Activated CD4-positive, alpha-beta T cell treated with anti-CD3 and anti-CD28 coated beads for 48 hours (primary cell): ENCODE measurements at places on chromosomes 4 and X.
A peak's percentile ranks its signal among the peaks of the same experiment; 100 is the strongest.

- DNase-seq: no peak
Measured at GRCh38 chr4:165199722-165200121, 7.6 kb upstream of the KLHL2 start.

DNA sequence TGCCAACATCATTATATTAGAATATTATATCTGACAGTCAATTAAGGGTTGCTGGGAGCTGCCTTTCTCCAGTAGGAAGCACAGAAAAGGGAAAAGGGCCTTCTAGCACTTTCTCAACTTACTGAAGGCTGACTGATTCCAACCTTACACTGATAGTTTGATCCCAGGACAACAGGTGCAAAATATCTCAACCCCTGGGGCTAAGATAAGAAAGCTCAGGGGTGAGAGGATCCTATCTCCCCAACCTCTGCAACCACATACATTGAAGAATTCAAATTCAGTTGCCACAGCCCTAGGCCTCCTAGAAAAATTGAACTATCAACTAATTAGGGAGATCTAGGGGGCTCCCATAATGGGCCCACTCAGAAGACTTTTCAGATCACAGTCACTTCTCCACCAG, 179.1 kb upstream of the GPRIN3 start:
- DNase-seq: no peak

DNA sequence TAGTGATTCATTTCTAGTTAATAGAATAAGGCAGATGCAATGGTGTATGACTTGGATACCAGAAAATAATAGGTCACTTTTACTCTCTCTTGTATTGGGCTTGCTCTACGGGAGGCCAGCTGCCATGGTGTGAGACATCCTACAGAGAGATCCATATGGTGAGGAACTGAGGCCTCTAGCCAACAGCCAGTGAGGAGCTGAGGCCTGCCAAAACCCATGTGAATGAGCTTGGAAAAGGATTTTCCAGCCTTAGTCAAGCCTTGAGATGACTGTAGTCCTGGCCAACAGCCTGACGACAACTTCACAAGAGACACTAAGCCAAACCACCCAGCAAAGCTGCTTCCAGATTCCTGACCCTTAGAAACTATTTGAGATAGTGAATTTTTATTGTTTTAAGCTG, 1300.2 kb downstream of the RAPGEF2 start:
- DNase-seq: no peak

GRCh38 chr4:52250154-52250553, 199.1 kb downstream of the SPATA18 start:
- DNase-seq: no peak

GRCh38 chr4:140037353-140038030, 116.5 kb downstream of the MAML3 start:
- DNase-seq: no peak

- peak; percentile 57 for DNase-seq
Measured at GRCh38 chr4:150297861-150298474, 219.7 kb downstream of the DCLK2 start.

- DNase-seq: no peak
Measured at GRCh38 chr4:182427554-182427953, 184.4 kb downstream of the TENM3 start.

DNA sequence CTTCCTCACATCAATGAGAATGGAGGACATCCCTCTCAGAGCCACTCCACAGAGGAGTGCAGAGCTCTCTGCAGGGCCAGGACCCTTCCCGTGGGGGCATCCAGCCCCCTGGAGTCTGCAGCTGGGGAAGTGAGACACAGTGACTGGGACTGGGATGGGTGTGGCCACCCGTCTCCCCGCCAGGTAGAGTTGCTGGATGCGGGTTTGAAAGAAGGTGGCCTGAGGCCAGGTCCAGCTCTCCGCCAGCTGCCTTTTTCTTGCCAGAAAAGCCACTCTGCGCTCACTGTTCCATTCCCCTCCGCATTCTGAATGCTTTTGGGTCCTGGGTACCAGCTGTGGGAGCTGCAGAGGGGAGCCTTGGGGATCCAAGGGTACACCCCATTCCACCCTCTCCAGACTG, 82.6 kb downstream of the ABLIM2 start:
- DNase-seq: no peak

DNA sequence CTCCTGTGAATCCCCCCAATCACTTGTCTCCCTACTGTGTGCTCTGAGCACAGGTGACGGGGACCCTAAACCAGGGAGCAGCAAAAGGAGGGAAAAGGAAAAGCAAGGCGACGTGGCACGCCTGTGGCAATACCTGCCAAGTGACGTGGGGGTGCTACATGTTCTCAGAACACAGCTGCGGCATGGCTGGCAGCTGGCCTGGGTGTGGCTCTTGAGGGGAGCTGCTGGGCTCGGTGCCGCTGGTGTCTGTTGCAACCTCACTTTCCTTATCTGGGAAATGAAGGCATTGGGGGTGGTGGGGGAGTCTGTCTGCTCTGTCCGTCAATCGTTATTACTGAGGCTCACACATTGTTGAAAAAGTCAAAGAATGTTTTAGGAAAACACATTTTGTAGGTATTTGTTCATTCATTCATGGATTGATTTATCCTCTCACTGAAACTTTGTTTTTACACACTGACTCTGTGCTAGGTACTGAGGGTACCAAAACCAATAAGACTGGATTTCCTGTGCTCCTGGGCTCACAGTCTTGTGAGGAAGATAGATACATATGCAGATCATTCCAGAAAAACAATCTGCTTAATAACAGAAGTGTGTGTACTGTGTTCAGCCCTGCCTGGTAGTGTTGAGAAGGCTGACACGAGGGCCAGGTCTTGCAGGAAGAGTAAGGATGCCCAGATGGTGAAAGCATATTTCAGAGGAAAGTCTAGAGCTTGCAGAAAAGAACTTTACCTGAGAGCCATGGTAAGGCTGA, 217.6 kb downstream of the PTTG2 start:
- DNase-seq: peak; percentile 48

DNA sequence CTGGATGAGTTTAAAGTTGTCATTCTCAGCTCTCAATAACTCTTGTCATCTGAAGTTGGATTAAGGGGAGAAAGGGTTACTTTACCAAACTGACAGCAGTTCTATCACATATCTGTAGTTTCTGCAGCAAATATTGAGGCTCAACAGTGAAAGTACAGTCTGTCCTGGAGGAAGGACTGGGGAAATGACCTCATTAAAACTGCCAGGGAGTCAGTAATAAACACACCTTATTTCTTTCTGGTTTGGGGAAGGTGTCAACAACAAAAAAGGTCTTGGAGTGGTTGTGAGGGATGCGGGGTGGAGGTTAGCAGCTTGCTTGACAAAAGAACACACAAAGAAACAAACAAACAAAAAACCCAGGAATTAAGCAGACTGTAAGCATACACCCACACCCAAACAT, 1418.0 kb downstream of the STIM2 start:
- DNase-seq: no peak

DNA sequence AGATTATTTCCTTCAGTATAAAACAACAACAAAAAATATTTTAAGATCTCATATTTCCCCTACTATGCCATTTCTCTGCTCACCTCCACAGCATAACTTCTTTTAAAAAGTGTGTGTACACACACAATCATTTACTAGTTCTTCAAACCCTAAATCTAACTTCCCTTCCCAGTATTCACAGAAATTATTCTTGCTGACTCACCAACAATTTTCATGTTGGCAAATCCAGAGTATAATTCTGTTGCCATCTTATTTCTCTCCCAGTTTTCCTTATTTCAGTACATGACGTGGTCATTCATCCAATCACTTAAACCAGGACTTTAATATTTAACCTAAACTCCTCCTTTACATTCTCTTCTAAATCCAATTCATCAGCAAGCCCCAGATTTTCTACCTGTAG, 11.4 kb upstream of the RAP1GDS1 start:
- DNase-seq: no peak

GRCh38 chrX:3440981-3441380, 94.5 kb upstream of the MXRA5 start:
- no peak for DNase-seq

GRCh38 chr4:77927991-77928925, 65.6 kb downstream of the MRPL1 start:
- no peak for DNase-seq

- no peak for DNase-seq
Measured at GRCh38 chrX:11374570-11374969, 81.4 kb downstream of the AMELX start.

DNA sequence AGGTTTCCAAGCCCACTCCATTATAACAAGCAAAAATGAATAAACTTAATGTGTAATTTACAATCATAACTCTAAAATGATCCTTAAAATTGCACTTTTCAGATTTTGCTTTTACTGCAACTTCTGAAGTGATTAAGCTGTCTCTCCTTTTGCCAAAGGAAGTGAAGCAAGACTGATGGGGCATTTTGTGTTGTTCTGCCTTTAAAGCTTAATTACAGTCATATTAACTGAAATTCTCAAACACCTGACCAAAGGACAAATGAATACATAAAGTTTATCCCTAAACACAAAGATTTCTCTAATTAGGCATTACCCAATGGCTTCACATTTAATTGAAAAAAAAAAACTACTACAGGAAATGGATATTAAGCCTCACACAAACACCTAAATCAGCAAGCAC, 101.8 kb downstream of the ATP11C start:
- no peak for DNase-seq

DNA sequence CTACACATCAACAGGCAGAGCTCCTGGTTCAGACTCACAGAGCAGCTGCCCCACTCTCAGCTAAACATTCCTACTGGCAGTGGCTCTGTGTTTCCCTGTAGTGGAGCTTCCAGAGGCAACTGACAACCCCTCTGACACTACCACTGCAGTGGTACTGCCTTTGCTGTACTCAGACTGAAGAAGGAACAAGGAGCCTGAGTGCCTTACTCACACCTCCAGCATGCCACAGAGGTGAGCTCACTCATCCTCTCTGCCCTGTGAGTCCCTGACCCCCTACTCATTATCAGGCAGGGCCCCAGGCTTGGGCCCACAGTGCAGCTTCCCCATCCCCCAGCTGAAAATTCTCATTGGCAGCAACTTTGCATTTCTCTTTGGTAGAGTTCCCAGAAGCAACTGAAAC, 240.5 kb upstream of the POF1B start:
- no peak for DNase-seq

DNA sequence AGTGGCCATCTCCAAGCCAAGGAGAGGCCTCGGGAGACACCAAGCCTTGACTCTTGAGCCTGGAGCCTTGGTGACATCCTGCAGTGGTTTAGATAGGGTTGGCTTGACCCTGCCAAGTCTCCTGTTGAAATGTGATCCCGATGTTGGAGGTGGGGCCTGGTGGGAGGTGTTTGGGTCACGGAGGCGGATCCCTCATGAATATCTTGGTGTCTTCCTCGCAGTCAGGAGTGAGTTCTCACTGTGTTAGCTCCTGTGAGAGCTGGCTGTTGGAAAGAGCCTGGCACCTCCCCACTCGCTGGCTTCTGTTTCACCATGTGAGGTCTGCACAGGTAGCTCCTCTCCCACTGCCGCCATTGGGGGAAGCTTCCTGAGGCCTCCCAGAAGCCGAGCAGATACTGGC, 38.8 kb downstream of the ADRA2C start:
- no peak for DNase-seq

GRCh38 chr4:523601-524000, 24.6 kb downstream of the PIGG start:
- DNase-seq: no peak

DNA sequence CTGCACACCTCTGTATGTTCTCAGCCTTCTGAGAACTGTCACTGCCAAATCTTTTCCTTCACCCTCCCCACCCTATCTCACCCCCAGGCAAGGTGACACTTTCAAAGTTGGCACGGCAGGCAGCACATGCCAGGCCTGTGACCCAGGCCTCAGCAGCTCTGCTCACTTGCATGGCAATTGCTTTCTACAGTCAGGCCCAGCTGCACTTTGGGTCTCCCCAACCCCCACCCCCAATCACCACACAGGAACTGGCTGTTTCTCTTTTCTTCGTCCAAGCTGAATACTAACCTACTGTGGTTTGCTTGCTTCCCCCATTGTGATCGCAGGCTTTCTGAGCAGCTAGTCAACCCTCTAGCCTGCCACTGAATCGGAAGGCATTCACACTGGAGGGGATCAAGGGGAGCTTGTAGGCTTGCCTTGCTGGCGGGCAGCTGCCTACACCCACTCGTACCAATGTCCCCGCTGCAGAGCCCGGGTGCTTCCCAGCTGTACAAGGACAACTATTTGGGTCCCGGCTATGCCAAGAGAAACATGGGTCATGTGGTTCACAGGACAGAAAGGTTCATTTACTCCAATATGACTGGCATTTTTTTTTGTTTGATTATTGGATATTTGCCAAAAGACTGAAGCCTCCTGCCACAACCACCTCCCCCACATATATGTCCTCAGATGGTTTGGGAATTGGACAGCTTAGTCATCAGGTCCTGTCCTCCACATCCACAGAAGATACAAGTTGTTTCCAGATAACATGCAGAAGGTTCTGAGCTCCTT, 28.1 kb downstream of the SLC25A43 start:
- DNase-seq: no peak

- no peak for DNase-seq
Measured at GRCh38 chr4:90137555-90137954, 10.4 kb downstream of the CCSER1 start.

DNA sequence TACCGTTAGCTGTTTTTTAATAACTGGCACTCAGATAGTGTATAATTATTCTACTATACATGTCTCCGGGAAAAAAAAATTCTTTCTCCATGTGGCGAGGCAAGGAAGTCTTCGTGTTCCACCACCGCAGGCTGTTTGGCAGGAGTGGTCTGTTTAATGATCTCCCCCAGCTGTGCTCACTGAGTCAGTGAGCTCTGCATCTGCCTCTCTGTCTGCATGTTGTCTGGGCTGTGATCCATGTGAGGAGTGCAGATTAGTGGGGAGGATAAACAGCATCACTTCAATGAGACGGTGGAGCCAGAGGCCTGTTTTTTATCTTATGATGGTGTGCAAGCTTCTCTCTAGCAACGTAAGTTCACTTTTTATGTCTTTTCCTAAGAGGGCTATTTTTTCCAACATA, 69.8 kb downstream of the RPS3A start:
- no peak for DNase-seq

GRCh38 chrX:84188320-84188834, 378 bp upstream of the RPS6KA6 start:
- peak; percentile 4 for DNase-seq

GRCh38 chr4:65046192-65047133, 623.8 kb downstream of the EPHA5 start:
- DNase-seq: no peak

GRCh38 chr4:90994851-90995574, 867.8 kb downstream of the CCSER1 start:
- no peak for DNase-seq

DNA sequence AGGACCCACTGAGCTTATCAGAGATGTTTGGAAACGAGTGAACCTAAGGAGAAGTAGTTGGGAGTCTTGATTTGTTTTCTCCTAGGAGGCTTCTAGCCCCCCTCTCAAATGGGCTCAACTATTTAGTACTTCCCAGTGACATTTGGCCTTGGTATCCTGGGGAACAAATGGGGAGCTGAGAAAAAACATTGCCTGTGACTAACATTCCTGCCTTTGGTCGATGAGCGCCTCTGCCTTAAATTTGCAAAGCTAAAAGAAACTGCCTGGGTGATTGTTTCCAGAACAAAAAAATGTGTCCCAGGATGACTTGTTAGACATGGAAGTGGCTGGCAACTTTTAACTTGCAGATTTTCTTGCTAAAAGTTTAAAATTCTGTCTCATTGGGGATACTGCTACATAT, 58.8 kb upstream of the IGFBP7 start:
- no peak for DNase-seq

- DNase-seq: no peak
Measured at GRCh38 chrX:38332505-38332904, 5.2 kb upstream of the RPGR start.

GRCh38 chrX:41445171-41445570, 2.0 kb upstream of the NYX start:
- DNase-seq: no peak

GRCh38 chr4:38166082-38166481, 205.9 kb downstream of the PTTG2 start:
- DNase-seq: no peak
